ENCODE measurements at places on chromosomes 5 and 9. TPM values are rescaled to one million over a fixed set of nuclear protein-coding genes. Genes with fewer than 3 reads are reported as not detected.

DNA sequence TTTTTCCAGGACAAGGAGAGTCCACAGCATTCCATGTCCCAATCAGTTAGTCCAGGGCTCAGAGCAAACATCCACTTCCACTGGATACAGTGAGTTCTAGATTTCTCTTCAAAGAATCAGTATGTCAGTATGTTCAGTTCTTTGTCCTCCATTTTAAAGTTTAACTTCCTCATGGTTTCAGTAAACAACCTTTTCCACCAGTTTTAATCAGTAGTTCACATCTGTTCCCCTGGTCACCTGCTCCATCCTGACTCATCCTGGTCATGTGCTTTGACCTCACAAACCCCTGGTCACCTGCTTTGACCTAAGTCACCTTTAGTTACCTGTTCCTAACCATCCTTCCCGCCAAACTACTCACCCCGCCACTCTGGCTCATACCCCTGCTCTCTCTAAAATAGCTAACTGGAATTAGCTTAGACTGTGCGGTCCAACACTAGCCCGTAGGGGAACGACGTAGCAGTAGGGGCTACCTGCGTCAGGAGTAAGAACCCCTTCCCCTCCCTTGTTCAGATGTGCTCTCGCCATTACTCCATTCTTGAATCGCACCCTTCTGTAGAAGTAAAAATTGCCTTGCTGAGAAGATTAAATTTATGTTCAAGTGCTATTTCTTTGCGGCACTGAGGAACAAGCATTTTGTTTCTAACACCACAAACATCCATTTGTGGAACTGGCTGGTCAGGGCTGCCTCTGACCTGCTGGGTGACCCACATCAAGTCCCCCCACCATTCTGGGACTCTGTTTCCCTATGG lies 5.5 kb downstream of the ENG start:
- no peak for DNase-seq

- DNase-seq = no peak
Observed at GRCh38 chr5:98072921-98073320, 700.5 kb upstream of the RGMB start.

TENT4A gene
- total RNA-seq = 84.8 TPM

MSH3 gene
- 14.4 TPM for total RNA-seq

- DNase-seq = no peak
Observed at GRCh38 chr5:111703662-111704061, 53.3 kb downstream of the NREP start.

GRCh38 chr9:8706531-8706930 lies 907.0 kb upstream of the DMAC1 start:
- no peak for DNase-seq

CSF1R gene
- total RNA-seq = 0.72 TPM

INSL6 gene
- total RNA-seq = not detected
